ENCODE measurements at places on chromosomes 7 and 10.
A peak's percentile ranks its signal among the peaks of the same experiment; 100 is the strongest.

- no peaks in the 10 kb centered on the region for H3K36me3 ChIP-seq
- DNase-seq, result no peak
- no peaks in the 10 kb centered on the region for H3K27me3 ChIP-seq
- H3K27ac ChIP-seq, result no peak overlapping the region
- no peaks in the 10 kb centered on the region for H3K4me1 ChIP-seq
These were observed 23.3 kb downstream of the CALD1 start for GRCh38 chr7:134802762-134803161.

DNA sequence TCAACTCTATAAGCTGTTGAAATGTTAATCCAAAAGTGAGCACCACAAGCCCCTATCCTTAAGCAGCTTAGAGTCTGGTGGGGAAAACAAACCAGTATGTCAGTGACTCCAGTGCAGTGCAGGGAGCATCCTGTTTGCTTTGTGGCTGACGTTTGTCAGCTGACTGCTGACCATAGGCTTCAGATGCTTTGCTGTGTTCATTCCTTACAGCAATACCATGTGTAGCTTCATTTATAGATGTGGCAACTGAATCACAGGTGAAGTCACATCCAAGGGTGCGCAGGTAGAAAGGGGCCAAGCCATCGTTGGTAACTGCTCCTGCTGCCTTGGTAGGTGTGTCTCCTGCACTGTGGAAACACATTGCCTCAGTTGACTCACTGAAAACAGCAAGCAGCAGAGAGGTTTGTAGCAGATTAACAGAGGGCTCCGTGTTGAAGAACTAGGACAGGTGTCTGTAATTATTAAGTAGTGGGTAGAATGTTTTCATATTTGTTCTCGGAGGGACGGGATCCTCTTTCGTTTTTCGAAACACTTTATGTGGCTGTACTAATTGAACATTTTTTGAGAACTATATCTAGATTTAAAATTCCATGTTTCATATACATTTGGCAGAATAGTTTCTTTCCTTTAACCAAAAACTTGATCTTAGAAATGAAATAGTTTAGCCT lies 2.0 kb downstream of the INSIG1 start:
- H3K27ac ChIP-seq, result peak overlapping the region; percentile 89
- peak; percentile 24 for DNase-seq
- H3K27me3 ChIP-seq, result no peaks in the 10 kb centered on the region
- peak overlapping the region; percentile 23 for H3K4me3 ChIP-seq
- peaks cover 31% of the 10 kb centered on the region for H3K4me1 ChIP-seq

GRCh38 chr7:15582773-15583172 lies 21.0 kb upstream of the AGMO start:
- H3K27ac ChIP-seq, result no peak overlapping the region
- H3K4me3 ChIP-seq, result no peak overlapping the region
- H3K4me1 ChIP-seq, result no peaks in the 10 kb centered on the region

GRCh38 chr10:61284222-61284890 lies 168.8 kb downstream of the TMEM26 start:
- no peak overlapping the region for H3K27ac ChIP-seq
- no peak overlapping the region for H3K4me3 ChIP-seq
- H3K36me3 ChIP-seq, result no peaks in the 10 kb centered on the region
- H3K4me1 ChIP-seq, result no peaks in the 10 kb centered on the region

DNA sequence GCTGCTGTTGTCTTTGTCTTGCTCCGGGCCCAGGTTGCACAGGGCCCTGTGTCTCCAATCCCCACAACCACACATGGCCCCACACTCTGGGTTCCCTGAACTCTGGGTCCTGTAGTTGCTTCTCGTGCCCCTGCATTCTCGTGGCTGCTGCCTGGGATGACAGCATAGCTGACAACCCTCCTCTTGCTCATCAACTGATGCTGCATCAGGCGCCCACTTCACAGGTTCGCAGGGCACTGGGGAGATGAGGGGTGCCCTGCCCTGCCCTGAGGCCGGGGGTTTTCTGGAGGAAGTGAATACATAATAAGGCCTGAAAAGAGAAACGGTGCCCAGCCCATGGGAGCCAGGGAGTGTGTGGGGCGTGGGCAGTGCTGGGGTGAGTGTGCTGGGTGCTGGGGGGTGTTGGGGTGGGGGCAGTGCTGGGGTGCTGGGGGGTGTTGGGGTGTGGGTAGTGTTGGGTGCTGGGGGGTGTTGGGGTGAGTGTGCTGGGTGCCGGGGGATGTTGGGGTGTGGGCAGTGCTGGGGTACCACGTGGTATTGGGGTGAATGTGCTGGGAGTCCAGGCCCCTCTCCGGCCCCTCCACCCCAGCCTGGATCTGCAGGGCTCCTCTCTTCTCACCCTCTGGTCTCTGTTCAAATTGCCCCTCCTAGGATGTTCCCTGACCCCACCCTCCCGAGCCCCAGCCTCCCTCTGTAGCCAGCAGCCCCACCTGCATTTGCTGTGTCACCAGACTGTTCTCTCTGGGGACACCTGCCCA lies 2.0 kb upstream of the MTG1 start:
- H3K27me3 ChIP-seq, result no peaks in the 10 kb centered on the region
- H3K4me3 ChIP-seq, result no peak overlapping the region
- H3K27ac ChIP-seq, result peak overlapping the region; percentile 26
- peaks cover 9% of the 10 kb centered on the region for H3K36me3 ChIP-seq

DNA sequence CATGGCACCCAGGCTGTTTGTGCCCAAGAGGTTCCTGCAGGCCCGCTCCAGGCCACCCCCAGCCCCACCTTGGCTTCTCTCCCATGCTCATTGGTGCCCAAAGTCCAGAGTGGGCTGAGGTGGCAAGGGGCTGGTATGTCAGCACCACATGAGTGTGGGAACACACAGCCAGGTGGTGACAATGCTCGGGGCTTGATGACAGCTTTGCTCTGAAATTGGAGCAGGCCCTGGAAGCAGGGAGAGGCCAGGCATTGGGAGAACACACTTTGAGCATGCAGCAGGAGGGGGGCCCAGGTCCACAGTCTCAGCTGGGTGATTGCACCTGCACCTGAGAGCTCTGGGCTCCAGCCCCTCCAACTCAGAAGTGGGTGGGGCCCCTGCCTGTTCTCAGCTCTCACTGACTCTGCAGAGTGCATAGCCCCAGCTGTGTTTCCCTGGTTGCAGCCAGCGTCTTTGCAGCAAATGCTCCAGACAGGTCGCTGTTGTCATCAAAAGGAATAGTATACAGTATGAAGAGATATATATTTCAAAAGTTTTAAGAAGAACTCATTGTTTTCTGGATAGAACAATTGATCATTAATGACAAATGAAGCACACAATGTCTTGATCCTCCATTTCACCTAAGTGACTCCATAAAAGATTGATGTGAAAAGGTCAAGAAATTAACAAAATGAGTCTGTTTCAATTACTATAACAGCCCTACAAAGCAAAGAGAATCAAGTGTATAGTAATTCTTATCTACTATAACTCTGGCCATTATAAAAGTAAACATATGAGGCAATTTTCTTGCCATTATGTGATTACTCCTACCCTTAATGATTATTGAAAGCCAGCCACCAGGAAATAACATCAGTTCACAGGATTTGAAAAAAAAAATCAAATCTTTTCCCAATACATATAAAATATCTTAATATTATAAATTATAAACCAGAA lies 848.1 kb downstream of the PCDH15 start:
- DNase-seq, result no peak
- H3K36me3 ChIP-seq, result no peaks in the 10 kb centered on the region
- H3K27ac ChIP-seq, result no peak overlapping the region
- H3K4me3 ChIP-seq, result no peak overlapping the region
- H3K4me1 ChIP-seq, result no peaks in the 10 kb centered on the region

DNA sequence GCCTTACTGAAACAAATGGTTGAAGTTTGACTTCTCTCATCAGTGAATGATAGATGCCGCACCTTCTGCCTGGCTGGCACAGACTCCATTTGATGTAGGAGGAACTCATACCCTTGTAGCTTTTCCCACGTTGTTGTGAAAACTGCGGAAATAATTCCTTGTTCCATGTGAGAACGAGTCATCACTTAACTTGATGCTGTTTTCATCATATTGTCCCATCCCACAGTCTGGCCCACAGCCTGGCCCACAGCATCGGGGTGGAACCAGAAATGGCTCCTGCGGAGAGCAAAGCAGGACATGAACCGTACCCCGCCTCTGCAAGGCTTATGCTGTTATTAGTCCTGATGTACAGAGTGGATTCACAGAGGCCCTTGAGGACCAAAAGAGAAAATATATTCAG lies 587.0 kb downstream of the SDK1 start:
- DNase-seq, result no peak
- no peak overlapping the region for H3K27ac ChIP-seq
- H3K27me3 ChIP-seq, result no peaks in the 10 kb centered on the region
- H3K4me1 ChIP-seq, result no peaks in the 10 kb centered on the region

GRCh38 chr10:122341141-122341810 lies 33.2 kb upstream of the PLEKHA1 start:
- H3K27me3 ChIP-seq, result no peaks in the 10 kb centered on the region
- no peaks in the 10 kb centered on the region for H3K36me3 ChIP-seq
- DNase-seq, result no peak

GRCh38 chr7:131581241-131582051 lies 25.0 kb upstream of the PODXL start:
- H3K4me1 ChIP-seq, result no peaks in the 10 kb centered on the region
- H3K27me3 ChIP-seq, result no peaks in the 10 kb centered on the region
- no peak for DNase-seq
- no peaks in the 10 kb centered on the region for H3K36me3 ChIP-seq
- H3K27ac ChIP-seq, result no peak overlapping the region

DNA sequence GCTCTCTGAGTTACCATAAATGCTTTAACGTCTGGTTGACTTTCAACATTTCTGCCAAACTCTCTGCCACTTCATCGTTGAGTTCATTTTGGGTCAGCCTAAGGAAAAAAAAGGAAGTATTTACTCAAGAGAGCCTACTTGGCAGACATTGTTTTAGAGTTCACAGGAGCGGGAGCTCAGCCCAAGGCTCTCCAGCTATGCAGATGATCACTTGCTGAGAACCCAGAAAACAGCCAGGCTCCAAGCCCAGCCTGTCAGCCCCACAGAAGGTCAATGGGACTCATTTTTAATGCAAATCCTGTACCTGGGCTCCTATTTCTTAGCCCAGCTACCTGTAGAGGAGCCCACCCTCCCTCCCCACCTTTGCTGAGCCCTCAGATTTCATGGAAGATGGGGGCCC lies 45.5 kb downstream of the NOD1 start:
- H3K4me3 ChIP-seq, result no peak overlapping the region
- no peak overlapping the region for H3K27ac ChIP-seq
- H3K4me1 ChIP-seq, result no peaks in the 10 kb centered on the region
- H3K27me3 ChIP-seq, result no peaks in the 10 kb centered on the region

GRCh38 chr10:94230134-94230785 lies 132.5 kb downstream of the NOC3L start:
- H3K27me3 ChIP-seq, result no peaks in the 10 kb centered on the region
- H3K4me3 ChIP-seq, result no peak overlapping the region
- H3K27ac ChIP-seq, result no peak overlapping the region
- DNase-seq, result no peak
- H3K36me3 ChIP-seq, result no peaks in the 10 kb centered on the region
- no peaks in the 10 kb centered on the region for H3K4me1 ChIP-seq

GRCh38 chr7:151126491-151127137 lies 40.3 kb downstream of the AGAP3 start:
- H3K4me1 ChIP-seq, result no peaks in the 10 kb centered on the region
- H3K27ac ChIP-seq, result no peak overlapping the region
- H3K27me3 ChIP-seq, result no peaks in the 10 kb centered on the region
- no peak for DNase-seq

GRCh38 chr10:132104471-132105301 lies 38.9 kb downstream of the JAKMIP3 start:
- no peaks in the 10 kb centered on the region for H3K36me3 ChIP-seq
- no peak for DNase-seq
- H3K27me3 ChIP-seq, result no peaks in the 10 kb centered on the region
- H3K4me3 ChIP-seq, result no peak overlapping the region
- no peak overlapping the region for H3K27ac ChIP-seq

DNA sequence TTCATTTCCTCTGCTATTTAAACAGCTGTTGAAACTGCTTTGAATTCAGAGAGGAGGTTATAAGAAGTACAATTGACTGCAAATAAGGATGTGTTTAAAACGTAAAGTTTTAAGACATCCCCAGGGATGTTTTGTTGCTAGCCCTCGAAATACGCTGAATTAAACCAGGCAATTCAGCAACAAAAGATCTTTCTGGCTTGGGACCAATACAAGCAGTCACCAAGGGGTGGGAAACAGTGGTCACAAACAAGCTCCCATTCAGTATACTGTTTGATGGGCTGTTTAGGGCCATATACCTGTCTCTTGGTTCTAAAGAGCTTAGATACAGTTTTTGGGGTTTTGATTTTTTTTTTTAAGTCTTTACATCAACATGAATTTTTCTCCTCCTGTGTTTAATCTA lies 446.3 kb upstream of the POT1 start:
- no peak overlapping the region for H3K27ac ChIP-seq
- no peaks in the 10 kb centered on the region for H3K36me3 ChIP-seq
- no peaks in the 10 kb centered on the region for H3K27me3 ChIP-seq
- no peak for DNase-seq
- no peak overlapping the region for H3K4me3 ChIP-seq
- H3K4me1 ChIP-seq, result no peaks in the 10 kb centered on the region

DNA sequence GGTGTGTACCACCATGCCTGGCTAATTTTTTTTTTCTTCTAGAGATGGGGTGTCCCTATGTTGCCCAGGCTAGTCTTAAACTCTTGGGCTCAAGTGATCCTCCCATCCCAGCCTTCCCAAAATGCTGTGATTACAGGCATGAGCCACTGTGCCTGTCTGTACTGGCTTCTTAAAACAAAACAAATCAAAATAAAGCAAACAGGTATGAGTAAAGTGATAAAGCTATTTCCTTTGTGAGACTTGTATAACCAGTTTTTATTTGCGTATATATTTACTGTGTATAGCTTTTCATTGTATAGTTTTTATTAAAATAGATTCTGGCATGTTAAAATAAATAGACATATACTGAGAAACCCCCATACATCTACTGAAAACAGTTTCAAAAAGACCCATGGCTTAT lies 14.3 kb downstream of the LCOR start:
- H3K27ac ChIP-seq, result no peak overlapping the region
- H3K36me3 ChIP-seq, result no peaks in the 10 kb centered on the region
- no peak overlapping the region for H3K4me3 ChIP-seq
- DNase-seq, result no peak
- peaks cover 2% of the 10 kb centered on the region for H3K4me1 ChIP-seq

- H3K4me1 ChIP-seq, result no peaks in the 10 kb centered on the region
- no peak overlapping the region for H3K27ac ChIP-seq
- no peak for DNase-seq
- H3K27me3 ChIP-seq, result peaks cover 3% of the 10 kb centered on the region
- no peaks in the 10 kb centered on the region for H3K36me3 ChIP-seq
- no peak overlapping the region for H3K4me3 ChIP-seq
These were observed 80.6 kb upstream of the LAMB4 start for GRCh38 chr7:108210796-108211195.

GRCh38 chr7:152073352-152073751 lies 47.9 kb downstream of the GALNT11 start:
- H3K4me3 ChIP-seq, result no peak overlapping the region
- no peak overlapping the region for H3K27ac ChIP-seq
- H3K36me3 ChIP-seq, result no peaks in the 10 kb centered on the region
- H3K27me3 ChIP-seq, result no peaks in the 10 kb centered on the region

- no peak for DNase-seq
- no peaks in the 10 kb centered on the region for H3K4me1 ChIP-seq
- H3K36me3 ChIP-seq, result no peaks in the 10 kb centered on the region
These were observed 13.9 kb downstream of the NAPEPLD start for GRCh38 chr7:103134836-103135554.

GRCh38 chr10:62964026-62964425 lies 147.9 kb upstream of the EGR2 start:
- H3K4me1 ChIP-seq, result no peaks in the 10 kb centered on the region
- H3K27me3 ChIP-seq, result no peaks in the 10 kb centered on the region
- H3K36me3 ChIP-seq, result no peaks in the 10 kb centered on the region
- H3K4me3 ChIP-seq, result no peak overlapping the region
- no peak for DNase-seq

GRCh38 chr7:39605087-39605486 lies 18.3 kb upstream of the RALA start:
- no peaks in the 10 kb centered on the region for H3K36me3 ChIP-seq
- H3K27me3 ChIP-seq, result no peaks in the 10 kb centered on the region
- no peak for DNase-seq

All from effector memory CD4-positive, alpha-beta T cell (primary cell).